ENCODE measurements at places on chromosomes 2 and 18.

DNA sequence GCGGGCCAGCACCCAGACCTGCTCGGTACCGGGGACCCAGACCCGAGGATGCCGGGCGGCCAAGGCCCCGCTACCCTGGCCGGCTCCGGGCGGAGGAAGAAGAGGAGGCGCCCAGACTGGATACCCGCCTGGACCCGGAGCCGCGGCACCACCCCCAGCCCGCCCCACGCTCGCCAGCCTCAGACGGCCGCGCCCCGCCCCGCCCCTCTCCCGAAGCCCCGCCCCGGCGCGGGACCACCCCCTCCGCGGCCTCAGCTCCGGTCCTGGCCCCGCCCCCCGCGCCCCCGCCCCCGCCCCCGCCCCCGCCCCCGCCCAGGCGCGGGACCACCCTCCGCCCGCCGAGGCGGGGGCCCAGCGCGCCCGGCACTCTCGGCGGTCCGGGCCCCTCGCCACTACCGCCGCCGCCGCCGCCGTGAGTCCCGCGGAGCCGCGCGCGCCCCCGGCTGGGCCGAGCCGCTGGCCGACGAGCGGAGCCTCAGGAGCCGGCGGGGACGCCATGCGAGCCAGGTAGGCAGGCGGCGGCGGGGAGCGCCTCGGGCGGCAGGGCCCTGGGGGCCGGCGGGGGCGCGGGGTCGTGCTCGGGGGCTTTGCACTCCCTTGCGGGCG is at the start of gene SH3BP4:
Gene SH3BP4 (plus strand): TSS at position 354 of the 606 bp plus-strand sequence. CDS start 82,986 bp downstream, outside the sequence.
- peak; percentile 95 for DNase-seq

DNA sequence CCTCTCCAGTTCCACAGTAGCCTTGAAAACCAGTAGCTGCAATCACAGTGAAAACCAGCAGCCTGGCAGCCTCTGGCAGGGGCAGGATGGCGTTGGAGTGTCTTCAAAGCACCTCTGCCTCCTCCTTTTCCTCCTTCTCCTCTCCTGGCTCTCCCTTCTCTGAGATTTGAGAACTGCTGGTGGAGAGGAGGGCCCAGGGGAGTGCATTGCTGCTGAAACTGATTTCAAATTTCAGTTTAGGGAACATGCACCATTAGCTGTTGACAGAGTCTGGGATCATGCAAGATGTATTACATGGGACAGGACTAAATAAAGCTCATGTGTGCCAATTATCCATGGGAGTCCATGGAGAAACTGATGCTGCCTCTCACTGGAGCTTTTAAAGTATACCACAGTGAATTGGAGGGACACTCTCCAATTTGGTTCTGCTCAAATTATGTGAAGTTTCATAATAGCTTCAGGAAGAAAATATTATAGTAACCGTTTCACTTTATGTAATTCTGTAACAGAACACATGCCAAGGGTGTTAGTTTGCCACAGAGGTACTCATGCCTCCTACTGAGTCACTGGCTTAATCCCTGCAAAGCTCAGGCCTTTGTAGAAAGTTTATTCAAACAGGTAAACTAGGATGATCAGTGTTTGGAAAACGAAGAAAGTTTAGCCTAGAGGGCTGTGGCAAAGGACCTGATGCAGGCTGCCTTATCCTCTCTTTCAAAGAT is 146.1 kb downstream of the PRPF40A start:
- DNase-seq: peak; percentile 65

GRCh38 chr2:26898480-26899078 is 50.6 kb downstream of the DPYSL5 start:
- no peak for DNase-seq

GRCh38 chr2:205617905-205618304 is 64.4 kb upstream of the NRP2 start:
- DNase-seq: no peak

GRCh38 chr2:24785671-24786321 is 7.4 kb downstream of the PTRHD1 start:
- no peak for DNase-seq

- DNase-seq: no peak
Observed at GRCh38 chr2:230128623-230129342, 60.1 kb upstream of the SLC16A14 start.

- no peak for DNase-seq
Observed at GRCh38 chr18:41484069-41484468, 471.0 kb upstream of the PIK3C3 start.

GRCh38 chr18:74373428-74373827 is 57.8 kb downstream of the C18orf63 start:
- no peak for DNase-seq

- DNase-seq: peak; percentile 78
Observed at GRCh38 chr2:235494716-235495372, 1.0 kb downstream of the AGAP1 start.

- DNase-seq: no peak
Observed at GRCh38 chr2:171483793-171484192, 38.5 kb upstream of the CYBRD1 start.

DNA sequence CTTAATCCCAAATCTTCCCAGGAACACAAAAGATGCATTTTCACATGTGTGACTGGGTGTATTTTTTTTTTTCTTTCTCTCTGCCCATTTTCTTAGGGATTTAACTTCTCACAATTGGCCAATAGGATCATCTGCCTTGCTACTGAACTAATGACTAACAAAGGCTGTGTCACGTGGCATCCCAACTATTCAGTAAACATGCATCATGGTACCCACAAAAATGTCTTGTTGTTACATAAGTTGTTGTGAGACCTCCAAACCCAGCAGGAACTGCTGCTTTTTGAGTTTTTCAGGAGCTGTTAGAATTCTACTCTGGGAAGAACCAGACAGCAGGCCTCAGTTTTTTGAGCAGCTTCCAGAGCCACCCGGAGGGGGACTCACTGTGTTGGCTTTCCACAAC is 31.9 kb downstream of the GAD1 start:
- no peak for DNase-seq

GRCh38 chr2:147026664-147027295 is 818.0 kb upstream of the ACVR2A start:
- DNase-seq: no peak

All from right cardiac atrium (tissue), 5 donors.